ENCODE measurements at places on chromosomes 1 and 21.

DNA sequence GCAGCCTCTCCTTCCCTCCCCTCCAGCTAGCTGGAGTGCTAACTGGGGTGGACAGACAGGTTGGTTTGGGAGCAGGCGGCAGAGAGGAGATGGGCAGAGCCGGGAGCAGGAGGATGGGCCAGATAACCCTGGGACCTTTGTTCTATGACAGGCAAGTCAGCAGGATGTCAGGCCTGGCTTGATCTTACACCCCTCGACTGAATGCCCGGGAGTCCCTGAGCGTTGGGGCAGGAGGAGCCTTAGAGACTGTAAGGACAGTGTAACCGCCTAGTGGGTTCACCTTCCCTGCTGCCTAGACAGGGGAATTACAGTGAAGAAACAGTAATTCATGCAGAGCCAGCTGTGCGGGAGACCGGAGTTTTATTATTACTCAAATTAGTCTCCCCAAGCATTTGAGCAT lies 60.2 kb downstream of the MDM4 start:
- no peak for DNase-seq

DNA sequence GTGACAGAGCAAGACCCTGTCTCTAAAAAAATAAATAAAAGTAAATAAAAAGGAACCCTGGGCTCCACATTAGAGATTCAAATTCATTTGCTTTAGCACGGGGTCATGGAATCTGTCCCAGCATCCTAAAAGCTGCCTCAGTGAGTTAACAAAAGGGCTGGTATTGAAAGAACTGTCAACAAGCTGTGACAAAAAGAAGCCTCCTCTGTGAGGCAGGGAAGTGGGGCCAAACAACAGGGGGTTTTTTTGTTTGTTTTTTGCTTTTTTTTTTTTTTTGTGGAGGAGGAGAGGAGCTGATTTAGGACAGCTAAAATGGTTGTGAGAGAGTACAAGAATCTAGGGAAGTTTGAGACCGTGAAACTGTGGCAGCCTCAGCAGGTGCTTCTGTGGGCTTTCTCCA lies 115.7 kb downstream of the LIPI start:
- DNase-seq = no peak

- no peak for DNase-seq
These were observed at the start of gene GCSAML for GRCh38 chr1:247548769-247549182. Gene GCSAML (plus strand): TSS chr1:247549134. CDS start chr1:247549192, 58 bp downstream.

- DNase-seq = peak; percentile 60
These were observed 29.7 kb downstream of the SLC26A9 start for GRCh38 chr1:205913451-205914154.

- DNase-seq = no peak
These were observed 29.1 kb downstream of the TRPM2 start for GRCh38 chr21:44382536-44382935.

GRCh38 chr1:2237773-2238172 lies 9.7 kb downstream of the SKI start:
- no peak for DNase-seq

DNA sequence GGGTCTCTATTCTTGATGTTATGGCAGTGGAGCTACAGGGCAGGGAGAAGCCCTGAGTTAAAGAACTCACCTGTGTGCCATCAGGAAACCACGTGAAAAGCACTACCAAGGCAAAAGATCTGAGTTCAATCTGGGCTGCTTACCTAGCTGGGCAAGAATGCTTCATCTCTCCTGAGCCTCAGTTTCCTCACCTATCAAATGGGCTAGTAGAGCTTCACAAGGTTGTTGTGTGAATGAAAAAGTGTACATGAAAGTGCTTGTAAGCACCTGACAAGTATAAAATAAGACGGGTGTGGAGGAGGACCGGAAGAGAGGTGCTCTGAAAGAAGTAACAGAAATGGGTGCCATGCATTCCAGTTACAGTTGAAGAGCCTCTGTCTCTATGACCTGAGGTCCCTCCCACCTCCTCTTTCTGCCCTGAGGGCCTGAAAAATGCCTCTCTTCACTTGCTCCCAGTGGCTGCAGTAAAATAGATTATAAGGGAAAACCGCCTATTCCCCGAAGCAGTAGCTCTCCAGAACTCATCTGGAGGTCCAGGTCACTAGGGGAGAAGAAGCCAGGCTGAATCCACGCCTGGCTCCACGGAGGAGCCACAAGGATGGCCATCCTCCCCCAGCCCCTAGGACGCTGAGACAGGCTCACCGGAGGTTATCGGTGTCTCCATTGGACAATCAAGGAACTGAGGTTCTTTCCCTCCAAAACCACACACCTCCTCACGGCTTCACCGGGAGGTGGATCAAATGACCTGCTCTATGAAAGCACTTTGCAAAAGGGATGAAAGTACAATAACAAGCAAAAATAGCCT lies 1.4 kb downstream of the GPR161 start:
- no peak for DNase-seq

GRCh38 chr1:61007534-61008364 lies 74.6 kb upstream of the NFIA start:
- no peak for DNase-seq

DNA sequence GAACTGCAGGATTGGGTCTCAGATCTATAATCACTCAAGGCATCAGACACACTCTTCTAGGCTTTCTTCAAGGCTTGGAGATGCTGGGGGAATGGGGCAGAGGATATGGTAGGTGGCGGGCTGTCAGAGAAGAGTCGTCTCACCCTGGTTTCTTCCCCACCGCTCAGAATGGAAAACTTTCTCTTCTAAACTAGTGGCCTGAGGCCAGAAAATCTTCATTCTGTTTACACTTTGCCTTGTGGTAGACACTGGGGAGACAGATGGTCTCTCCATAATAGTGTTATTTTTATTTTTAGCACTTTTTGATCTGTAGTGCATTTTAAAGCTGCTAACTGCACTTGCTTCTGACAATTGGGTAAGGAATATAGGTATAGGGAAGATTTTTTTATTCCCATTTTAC lies 2.6 kb downstream of the PRELP start:
- no peak for DNase-seq

- DNase-seq = no peak
These were observed 8.9 kb downstream of the YBX1 start for GRCh38 chr1:42691157-42691498.

- DNase-seq = no peak
These were observed 16.3 kb downstream of the VASH2 start for GRCh38 chr1:212966616-212967015.

DNA sequence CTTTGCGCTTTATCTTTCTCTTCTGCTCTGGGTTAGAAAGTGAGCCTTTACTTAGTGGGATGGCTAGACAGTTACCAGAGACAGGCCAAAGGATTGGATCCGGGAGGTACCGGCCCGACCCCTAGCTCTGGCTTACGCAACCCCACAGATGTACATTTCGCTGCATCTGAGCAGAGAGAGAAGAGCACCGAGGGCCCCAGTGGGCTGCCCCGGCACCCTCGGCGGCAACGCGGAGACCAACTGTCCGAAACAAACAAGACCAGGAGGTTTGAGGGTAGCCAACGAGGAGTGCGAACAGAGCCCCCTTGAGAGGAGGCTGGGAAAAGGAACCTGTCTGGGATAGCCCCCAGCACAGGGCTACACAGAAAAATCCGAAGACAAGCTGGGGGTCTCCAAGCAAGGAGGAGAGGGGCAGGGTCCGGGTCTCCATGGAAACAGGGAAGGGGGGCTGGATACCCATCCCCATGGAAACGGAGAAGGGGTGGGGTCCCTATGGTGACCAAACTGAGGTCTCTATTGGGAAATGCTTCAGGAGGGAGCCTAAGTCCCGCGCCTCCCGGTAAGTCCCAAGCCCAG lies 373 bp downstream of the MTF1 start:
- DNase-seq = no peak

DNA sequence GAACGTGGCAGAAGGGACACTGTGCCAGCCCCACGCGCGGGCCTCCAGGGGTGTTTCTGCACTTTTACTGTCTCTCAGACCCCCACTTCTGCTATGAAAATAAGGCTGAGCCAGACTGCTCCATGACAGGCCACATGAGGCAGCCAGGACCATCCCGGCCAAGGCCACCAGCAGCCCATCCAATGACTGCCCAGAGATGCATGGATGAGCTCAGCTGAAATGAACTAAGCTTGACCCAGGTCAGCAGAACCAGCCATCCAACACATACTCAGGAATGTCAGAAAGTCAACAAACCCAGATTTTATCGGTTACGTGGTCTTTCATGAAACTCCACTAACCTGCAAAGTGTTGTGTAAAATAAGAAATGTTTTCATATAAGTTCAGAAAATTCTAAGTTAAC lies 51.2 kb downstream of the CCDC185 start:
- no peak for DNase-seq

- DNase-seq = no peak
These were observed 50.0 kb upstream of the WNT2B start for GRCh38 chr1:112458756-112459155.

DNA sequence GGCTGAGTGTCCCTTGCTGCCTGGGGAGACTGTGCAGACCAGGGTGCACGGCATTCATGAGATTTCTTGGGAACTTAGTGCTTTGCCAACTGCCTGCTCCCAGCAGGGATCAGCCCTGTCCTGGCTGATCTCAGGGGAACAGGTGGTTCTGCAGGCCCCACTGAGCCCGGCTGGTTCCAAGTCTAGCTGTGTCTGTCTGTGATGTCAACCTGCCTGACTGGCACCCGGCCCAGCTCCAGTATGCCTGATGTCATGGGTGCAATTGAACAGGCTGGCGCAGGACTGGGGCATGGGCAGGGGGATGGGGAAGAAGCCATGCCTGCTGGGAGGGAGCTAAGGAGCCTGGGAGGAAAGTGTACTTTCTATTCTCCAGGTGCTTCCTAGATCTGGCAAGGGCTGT lies 227.1 kb downstream of the GRIK3 start:
- DNase-seq = no peak

GRCh38 chr1:224804220-224804619 lies 125.3 kb upstream of the DNAH14 start:
- DNase-seq = no peak

GRCh38 chr21:41901099-41901498 lies 22.0 kb upstream of the PRDM15 start:
- no peak for DNase-seq

GRCh38 chr1:212315907-212316306 lies 30.7 kb downstream of the PPP2R5A start:
- DNase-seq = no peak

DNA sequence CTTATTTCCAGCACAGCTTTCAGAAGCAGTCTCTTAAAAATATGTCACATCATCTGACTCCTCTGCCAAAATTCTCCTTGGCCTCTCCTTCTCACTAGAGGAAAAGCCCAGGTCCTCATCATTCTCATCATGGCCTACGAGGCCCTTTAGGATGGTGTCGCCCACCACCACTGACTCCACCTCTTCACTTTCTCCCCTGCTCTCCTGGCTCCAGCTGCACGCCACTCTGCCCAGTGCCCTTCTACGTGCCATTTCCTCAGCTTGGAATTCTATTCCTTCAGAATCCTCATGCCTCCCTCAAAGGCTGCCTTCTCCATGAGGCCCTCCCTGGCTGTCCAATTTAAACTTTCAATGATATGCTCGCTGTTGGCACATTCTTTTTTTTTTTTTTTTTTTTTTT lies 25.3 kb upstream of the BTG2 start:
- no peak for DNase-seq

DNA sequence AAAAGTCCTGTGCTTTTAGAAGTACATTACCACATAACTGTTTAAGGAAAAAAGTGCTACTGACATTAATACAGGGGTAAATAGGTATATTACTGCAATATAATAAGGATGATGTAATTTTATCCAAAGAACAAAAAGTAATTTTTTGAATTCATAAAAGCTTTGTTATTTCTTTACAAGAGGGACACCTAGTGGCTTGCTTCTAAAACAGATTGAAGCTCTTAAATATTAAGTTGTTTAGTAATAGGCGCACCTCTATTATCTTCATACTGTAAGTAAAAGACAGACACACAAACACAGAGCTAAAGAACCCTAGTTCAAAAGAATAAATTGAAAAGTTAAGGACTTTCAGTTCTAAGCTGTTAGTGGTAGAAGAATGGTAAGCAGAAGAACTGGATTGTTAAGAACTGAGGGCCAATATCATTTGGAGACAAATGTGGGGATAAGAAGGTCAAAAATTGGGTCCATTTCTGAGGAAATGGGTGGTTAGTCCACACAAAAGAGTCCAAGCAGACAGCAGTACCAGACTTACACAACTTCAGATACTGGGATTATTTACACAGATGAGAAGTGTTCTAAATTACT lies 15.4 kb downstream of the ZNHIT6 start:
- no peak for DNase-seq

DNA sequence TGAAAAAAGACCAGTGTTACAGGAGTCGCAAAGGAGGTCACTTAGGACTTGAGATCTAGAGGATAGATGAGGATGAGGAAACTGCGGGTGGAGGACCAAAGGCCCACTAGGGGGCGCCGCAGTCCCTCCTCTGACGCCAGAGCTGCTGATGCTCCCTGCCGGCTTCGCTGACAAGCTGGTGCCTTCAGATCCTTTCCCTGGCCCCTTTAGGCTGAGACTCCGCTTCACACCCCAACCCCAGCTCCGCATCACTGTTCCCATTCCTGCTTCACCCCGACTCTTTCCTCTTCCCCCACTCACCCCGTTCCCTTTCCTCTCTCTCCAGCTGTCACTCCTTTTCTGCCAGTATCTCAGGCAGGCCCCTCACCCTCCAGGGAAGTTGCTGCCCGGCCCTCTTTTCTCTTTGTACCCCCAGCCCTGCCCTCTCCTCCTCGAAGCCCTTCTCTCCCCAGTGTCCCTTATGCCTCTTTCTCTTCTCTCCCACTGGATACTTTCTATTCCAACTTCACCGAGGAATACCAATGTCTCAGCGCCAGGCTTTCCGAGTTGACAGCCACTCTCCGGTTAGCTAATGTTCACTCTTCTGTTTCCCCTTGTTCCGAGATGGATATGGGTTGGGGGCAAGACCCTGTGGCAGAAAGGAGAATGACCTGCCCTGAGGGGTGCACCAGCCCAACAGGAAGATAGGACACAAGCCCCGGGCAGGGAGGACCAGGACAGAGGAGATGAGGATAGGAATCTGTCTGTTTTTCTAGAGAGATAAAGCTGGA lies 4.5 kb downstream of the KCNJ9 start:
- peak; percentile 87 for DNase-seq

GRCh38 chr1:71001624-71002023 lies 46.0 kb downstream of the PTGER3 start:
- DNase-seq = no peak

- DNase-seq = peak; percentile 80
These were observed 60.3 kb upstream of the KRTAP19-8 start for GRCh38 chr21:31098576-31099005.

DNA sequence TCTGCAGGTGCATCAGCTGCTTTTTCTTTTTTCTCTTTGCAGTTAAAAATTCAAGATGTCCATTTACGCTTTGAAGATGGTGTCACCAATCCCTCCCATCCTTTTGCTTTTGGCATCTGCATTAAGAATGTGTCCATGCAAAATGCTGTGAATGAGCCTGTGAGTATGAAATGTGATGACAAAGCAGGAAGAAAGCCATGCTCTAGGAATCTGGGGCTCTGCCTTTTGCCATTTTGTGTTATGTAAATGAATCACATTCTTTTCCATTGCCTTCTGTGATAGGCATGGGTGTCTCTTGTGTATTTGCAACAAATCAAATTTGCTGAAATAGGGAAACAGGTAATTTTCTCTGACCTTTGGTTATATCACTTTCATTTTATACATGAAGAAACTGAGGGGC lies 19.4 kb downstream of the VPS13D start:
- DNase-seq = no peak

DNA sequence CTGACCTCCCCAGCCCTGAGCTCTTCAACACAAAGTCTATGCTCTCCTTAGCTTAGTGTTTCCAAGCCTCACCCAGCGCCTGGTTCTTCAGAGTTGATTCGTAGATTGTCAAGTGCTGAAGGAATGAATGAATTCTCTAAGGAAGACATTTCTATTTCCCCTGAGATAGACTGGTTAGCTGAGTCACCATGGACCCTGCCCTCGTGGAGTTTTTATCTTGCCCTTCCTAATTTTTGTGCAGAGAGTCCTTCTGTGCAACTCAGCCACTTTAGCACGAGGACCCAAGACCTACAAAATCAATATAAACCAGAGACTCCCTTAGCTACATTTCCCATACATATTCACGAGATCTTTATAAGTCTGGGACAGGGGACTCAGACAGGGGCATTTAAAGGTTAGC lies 2.6 kb upstream of the CD244 start:
- no peak for DNase-seq

Measured in right forelimb (tissue), 1 donor.